Smooth muscle cell of bladder (primary cell): ENCODE measurements at places on chromosomes 4 and X. TPM values are rescaled to one million over a fixed set of nuclear protein-coding genes. Genes with fewer than 3 reads are reported as not detected.

The LPAR4 gene
- 0.09 TPM in 1 of 2 replicates, not detected in the other for total RNA-seq

The IRS4 gene
- under 0.01 TPM in 1 of 2 replicates, not detected in the other for total RNA-seq

The FDCSP gene
- total RNA-seq, result not detected in 2 replicates

The CLDN34 gene
- not detected in 2 replicates for total RNA-seq

The FRMPD3 gene
- total RNA-seq, result not detected in 2 replicates

The PIGA gene
- total RNA-seq, result 5.0 and 8.5 TPM in 2 replicates

The TEX13D gene
- total RNA-seq, result not detected in 2 replicates

The MAGEA11 gene
- total RNA-seq, result under 0.01 and 0.09 TPM in 2 replicates

The HDAC6 gene
- total RNA-seq, result 16.8 and 25.5 TPM in 2 replicates

The PAGE5 gene
- total RNA-seq, result 1.0 and 1.4 TPM in 2 replicates
